Ascending aorta (tissue), 2 donors: ENCODE measurements at places on chromosomes 3 and 15.

DNA sequence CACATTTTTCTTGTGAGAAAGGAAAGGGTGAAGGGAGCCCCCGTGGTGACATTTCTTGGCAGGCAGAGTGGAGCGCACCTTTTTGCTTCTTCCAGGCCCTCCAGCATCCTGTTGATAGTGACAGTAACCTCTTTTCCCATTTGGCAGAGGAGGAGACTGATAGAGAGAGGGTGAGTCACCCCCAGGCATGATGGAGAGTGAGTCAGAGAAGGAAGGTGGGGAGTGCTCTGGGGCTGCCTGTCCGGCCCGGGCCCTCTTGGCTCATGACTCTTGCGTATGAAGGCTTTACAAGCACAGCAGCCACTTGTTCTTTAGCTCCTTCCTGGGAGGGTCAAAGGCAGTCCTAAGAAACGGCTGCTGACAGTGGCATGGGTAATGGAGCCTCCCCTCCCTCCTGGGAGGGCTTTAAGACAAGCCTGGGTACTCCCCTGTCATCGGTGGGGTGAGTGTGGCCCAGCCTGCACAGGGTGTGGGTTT, 16.0 kb downstream of the ANKRD63 start:
- DNase-seq = peak; percentile 82

DNA sequence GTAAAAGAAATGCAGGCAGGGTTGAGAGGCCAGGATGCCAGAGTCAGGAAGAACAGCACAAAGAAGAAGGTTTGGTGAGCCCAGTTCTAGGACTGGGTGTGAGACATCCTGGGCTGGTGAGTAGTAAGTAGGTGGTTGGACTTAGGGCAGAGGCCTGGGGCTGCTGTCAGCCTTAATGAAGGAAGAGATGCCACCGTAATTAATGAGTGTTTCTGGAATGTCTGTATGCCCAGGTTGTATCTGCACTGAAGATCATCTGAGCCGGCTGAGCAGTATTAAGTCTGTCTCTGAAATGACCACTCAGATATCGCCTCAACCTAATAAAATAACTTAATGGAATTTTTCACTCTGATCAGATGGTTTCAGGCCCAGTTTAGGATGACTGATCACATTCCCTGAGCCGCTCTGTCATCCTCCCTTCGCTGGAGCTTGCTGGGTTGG, 532.9 kb upstream of the IL12A start:
- DNase-seq = no peak

GRCh38 chr3:168813225-168813802, 717.6 kb upstream of the GOLIM4 start:
- DNase-seq = no peak

GRCh38 chr15:65956307-65956706, 87.0 kb downstream of the RAB11A start:
- no peak for DNase-seq

DNA sequence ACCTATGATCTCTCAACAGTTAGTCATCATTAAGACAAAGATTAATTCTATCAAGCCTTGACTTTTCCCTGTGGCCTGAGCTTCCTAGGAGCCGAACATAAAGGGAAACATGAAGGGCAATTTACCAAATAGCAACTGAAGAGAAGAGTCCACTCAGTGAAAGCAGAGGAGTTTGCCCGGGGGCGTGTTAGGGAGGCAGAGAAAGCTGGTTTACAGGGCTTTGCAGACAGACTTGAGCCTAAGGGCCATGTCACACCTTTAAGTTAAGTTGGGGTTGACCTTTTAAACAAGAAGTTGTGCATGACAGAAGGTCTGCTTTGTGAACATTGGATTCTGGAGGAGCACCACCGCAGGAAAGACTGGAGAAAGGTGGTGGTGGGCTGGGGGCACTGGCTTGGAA, 701.8 kb upstream of the CFAP20DC start:
- DNase-seq = no peak

- no peak for DNase-seq
Measured at GRCh38 chr3:101256511-101256910, 63.9 kb downstream of the IMPG2 start.

DNA sequence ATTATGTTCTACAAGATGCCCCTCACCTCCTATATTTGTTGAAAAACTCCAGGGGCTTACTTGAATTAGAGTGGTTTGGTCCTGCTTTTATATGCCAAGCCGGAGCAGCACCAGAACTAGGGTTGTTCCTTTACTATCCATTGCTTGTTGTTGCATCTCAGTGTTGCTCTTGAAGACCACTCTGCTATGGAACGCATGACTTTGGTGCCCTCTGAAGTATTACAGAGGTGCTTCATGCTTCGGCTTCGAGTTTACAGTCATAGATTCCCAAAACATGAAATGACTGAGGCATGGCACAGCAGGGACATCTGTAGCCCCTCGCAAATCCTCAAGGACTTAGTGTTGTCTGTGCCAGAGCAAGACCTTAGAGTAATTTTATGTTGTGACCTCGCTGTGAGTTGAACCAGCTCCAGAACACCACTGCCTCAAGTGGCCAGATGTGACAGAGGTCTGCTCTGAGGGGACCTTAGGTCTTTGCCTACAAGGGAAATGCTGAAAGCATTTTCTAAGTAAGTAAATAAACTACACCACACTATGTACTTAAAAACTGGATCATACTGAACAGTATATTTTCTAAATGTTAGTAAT, 67.2 kb upstream of the SIAH2 start:
- DNase-seq = no peak

- no peak for DNase-seq
Measured at GRCh38 chr15:77461486-77461885, 40.8 kb downstream of the HMG20A start.

DNA sequence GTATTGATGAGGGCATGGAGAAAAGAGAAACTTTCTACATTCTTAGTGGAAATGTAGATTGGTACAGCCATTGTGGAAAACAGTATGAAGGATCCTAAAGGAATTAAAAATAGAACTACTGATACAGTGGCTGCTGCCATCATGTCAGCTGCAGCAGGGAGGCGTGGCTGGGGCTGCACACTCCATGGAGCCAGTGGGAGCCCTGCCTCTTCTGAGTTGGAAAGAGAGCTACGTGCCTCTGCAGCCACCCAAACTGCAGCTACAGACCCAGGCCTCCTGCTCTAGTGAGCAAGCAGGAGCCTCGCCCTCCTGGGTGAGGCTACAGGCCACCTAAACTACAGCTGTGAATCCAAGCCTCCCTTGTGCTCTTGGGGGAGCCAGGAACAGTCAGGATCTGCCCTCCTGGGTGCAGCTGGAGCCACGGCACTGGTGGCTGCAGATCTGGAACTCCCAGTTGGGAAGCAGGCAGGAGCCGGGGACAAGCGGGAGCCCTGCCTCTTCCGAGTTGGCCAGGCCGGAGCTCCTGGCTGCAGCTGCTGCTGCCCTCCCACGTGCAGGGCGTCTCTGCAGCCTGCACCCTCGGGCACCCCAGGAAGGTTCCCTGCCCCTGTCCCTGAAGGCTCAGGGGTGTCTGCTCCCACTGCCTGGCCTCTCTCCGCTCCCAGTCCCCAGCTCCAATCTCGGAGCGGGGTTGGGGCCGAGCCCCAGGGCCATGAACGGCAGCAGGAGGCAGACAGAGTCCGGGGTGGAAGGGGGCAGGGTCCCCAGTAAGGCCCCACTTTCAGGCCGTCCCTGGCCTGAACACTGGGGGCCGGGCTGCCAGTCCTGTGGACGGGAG, 64.5 kb downstream of the THBS1 start:
- no peak for DNase-seq

DNA sequence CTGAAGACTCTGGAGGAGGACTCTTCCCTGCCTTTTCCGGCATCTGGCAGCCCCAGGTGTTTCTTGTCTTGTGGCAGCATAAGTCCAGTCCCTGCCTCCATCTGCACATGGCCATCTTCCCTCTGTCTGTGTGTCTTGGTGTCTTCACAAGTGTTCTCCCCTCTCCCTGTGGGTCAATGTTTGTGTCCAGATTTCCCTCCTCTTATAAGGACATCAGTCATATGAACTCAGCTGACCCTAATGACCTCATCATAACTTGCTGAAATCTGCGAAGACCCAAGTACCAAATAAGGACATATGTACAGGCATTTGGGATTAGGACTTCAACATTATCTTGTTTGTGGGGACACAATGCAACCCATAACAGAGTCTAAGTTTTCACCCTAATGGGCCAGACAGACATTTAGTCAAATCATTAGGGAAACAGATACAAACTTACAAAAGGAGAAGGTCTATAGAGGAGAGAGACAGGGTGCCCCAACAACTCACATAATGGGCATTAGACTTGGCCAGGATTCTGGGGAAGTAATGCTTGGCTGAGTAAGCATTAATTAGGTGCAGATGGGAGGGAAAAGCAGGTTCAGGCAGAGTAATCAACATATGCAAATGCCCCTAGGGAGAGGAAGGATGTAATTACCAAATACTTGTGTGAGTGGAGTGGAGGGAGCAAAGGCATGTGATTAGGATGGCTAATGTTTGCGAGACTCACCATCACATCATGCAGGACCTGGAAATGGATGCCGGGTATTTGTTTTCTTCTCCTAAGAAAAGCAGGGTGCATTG, 372.8 kb upstream of the TBL1XR1 start:
- DNase-seq = no peak

DNA sequence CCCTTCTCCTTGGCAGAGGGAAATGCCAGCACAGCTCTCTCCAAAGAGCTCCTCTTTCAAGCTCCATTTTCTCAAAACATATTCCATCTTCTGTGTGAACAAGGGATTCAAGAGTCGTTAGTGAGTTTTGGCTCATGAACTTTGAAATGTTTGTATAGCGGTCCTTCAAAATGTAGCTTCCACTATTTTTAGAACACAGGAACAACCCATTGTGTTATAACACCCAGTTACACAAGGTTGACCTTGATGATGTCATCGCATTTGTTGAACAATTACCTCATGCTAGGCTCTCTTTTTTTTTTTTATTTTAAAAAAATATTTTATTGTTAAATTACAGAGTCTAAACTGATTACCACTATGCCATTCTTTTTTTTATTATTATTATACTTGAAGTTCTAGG, 251.7 kb downstream of the THSD4 start:
- DNase-seq = no peak

GRCh38 chr3:48278884-48279559, 38.1 kb downstream of the ZNF589 start:
- DNase-seq = no peak

- no peak for DNase-seq
Measured at GRCh38 chr3:122688996-122689395, 8.4 kb downstream of the PARP14 start.

DNA sequence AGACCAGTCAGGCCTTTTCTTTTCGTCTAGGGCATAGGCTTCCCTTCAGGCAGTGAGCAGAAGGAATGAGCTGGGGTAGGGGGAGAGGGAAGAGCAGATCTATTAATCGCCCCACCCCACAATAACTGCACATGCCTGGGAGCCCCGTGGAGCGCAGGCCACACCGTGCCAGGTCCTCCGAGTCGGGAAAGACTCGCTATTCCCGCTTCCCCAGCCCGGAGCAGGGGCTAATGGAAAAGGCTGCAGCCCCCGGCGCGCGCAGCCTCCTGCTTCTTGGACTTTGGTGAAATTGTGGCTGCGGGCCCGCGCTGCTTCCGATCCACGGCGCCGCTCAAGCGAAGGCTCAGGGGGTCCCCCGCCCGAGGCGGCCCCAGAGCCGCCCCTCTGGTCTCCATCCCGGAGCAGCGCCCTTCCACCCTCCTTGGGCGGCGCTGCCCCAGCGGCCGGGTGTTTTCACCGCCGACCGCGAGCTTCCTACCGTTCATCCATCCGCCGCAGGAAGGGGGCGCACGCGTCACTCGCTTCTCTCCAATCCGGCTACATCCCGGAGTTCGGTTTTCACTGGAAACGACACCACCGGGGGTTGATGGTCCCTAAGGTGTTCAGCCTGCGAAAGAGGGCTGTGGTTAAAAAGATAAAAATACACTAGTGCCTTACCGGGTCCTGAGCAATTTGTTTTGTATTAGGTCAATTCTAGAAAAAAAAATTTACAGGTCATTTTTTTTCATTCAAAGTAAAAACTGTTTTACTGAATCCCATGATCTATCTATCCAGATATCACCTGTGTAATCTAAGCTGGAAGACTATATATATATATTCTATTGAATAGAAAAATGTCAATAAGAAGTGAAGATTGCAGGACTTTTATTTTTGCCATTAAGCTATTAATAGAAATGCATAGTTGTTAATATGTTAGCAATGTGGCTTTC, 4.4 kb upstream of the SYNM start:
- DNase-seq = peak; percentile 91

- DNase-seq = no peak
Measured at GRCh38 chr3:61535826-61536225, 25.5 kb upstream of the PTPRG start.

DNA sequence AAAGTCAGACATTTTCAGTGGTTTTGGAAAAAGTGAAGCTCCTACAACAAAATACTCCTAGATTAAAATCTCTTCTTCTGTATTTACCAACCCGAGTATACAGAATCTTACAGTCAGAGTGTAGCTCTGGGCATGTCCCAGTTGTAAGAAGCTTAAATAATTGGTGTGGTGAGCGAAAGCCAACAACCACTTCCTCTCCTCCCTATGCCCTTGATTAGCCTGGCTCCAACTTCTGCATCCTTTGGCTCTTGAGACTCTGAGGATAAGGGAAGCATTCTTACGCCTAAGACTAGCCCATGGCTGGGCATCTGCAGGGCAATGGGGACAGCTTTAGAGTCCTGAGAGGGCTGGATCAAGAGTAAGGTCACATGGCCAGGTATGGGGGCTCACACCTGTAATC, 25.5 kb downstream of the RFT1 start:
- DNase-seq = no peak

DNA sequence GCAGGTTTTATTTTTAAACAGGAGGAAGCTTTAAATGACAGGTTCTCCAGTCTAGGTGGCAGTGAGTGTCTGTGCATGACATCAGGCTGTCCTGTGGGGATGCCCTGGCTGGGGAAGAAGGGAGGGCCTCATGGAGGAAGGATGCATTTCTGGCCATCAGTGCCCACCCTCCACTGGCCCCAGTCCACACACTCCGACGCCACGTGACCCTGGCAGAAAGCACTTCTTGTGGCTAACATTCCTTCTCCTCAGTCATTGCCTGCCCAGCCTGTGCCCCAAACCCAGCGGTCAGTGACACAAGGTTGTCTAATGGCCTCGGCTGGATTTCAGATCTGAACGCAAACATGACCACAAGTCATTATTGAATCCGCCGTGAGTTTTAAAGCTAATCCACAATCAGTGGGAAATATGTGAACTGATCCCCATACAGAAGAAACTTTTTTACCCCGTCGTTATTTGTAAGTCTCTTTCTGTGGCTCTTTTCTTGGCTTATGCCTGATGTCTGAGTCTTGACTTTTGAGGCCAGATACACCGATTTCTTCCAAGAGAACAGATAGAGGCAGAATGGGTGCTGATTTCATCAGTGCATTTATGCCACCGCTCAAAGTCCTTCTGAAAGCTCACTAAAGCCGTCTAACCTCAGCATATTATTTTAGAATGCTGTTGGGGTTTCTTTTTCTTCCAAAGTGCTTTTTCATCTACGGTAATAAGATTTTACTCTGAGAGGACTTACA, 17.3 kb upstream of the LRRK1 start:
- no peak for DNase-seq

- DNase-seq = no peak
Measured at GRCh38 chr3:187264911-187265310, 26.6 kb downstream of the MASP1 start.

- DNase-seq = no peak
Measured at GRCh38 chr15:32936283-32936918, 218.6 kb downstream of the GREM1 start.
